Left lung (tissue), 14 donors: ENCODE measurements at places on chromosomes 12 and 14. TPM values are rescaled to one million over a fixed set of nuclear protein-coding genes. Genes with fewer than 3 reads are reported as not detected.
A peak's percentile ranks its signal among the peaks of the same experiment; 100 is the strongest.

- DNase-seq: no peak
These were observed 52.6 kb upstream of the VPS33A start for GRCh38 chr12:122318607-122319605.

GRCh38 chr14:60655898-60656685 lies 6.8 kb upstream of the SIX1 start:
- DNase-seq: peak; percentile 60

- no peak for DNase-seq
These were observed 398.9 kb upstream of the MIS18BP1 start for GRCh38 chr14:45651890-45652289.

DNA sequence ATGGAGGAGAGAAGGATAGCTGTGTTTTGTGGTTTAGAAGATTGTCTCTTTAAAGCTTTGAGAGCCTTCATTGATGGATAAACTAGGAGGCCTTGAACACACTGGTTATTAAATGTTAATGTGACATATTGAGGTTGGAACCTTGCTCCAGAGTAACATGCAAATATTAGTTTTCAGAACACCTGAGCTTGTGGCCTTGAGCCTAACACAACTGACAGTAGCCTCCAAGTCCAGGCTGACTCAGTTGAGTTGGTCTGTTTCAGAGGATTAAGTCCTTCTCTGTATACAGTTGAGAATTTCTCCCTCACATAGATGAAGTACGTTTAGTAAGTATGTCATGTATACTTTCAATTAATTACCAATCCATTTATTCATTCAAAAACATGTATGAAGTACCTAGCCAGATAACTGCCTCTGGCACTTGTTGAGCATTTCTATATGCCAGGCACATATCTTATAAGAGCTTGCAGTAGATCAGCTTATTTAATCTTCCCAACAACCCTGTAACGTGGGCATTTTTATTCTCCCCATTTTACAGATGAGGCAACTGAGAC lies 63.5 kb downstream of the ELK3 start:
- DNase-seq: no peak

- DNase-seq: no peak
These were observed 151.7 kb upstream of the AMIGO2 start for GRCh38 chr12:47231456-47231855.

GRCh38 chr12:22334410-22335100 lies at the start of gene ST8SIA1:
ST8SIA1 (minus strand) TSS chr12:22334707; CDS start chr12:22334232, 475 bp downstream.
- no peak for DNase-seq

DNA sequence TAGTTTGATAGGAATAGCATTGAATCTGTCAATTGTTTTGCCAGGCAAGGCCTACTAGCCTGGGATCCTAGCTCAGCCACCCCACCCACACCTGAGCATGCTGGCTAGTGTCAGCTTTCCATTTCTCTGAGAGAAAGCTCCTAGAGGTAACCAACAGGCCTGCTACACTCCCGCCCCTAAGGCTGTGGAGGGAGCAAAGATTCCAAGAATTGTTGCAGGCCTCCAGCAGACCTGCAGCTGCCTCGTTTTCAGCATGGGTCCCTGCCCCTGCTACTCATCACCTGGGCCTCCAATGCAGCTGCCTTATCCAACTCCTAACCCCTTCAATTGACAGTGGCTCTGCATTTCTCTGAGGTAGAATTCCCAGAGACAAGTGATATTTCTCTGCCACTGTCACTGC lies 852.4 kb upstream of the MDGA2 start:
- DNase-seq: no peak

- no peak for DNase-seq
These were observed 23.8 kb upstream of the STRAP start for GRCh38 chr12:15858353-15858752.

DNA sequence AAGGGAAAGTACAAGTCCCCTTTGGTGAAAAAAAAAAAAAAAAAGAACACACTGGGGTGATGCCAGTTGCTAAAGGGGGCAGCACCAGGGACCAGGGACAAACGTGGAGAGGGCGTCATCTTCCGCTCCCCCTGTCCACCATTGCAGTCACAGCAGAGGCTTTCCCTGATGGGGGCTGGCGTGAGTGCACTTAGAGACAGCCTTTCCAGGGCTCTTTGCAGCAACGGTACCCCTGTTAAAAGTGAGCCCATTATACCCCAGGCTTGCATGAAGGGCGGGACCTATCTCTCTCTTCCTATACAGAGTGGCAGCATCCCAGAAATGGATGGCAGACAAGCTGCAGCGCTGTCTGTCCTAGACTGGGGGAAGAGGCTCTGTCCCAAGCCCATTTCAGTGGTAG lies 155.0 kb downstream of the KCNK10 start:
- no peak for DNase-seq

DNA sequence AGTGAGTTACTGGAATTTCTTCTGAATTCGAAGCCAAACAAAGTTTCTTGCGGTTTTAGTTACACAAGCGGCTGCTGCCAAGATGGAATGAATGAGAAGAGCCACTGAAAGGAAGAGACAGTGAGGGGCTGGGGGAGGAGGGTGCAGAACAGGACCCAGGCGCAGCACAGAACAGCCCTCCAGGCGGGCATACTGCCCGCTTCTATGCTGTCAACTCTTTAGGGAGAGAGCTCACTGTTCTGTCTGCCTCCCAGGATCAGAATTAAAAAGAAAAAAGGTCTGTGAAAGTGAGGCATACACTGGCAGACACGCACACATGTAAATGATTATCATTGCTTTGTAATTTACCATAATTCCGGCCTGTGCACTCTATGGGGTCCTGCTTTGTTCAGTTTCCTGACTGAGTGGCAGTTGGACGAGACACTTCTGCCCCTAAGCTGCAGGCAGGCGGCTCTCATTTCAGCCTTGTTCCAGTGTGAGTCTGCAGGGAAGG lies 231.6 kb downstream of the CACNA1C start:
- no peak for DNase-seq

- no peak for DNase-seq
These were observed 438.9 kb upstream of the SEL1L start for GRCh38 chr14:81972601-81973000.

KRT72 gene
- total RNA-seq: not detected

RDH5 gene
- 5.8 TPM for total RNA-seq

TAS2R42 gene
- not detected for total RNA-seq
